ENCODE measurements at places on chromosomes 3 and 15.

DNA sequence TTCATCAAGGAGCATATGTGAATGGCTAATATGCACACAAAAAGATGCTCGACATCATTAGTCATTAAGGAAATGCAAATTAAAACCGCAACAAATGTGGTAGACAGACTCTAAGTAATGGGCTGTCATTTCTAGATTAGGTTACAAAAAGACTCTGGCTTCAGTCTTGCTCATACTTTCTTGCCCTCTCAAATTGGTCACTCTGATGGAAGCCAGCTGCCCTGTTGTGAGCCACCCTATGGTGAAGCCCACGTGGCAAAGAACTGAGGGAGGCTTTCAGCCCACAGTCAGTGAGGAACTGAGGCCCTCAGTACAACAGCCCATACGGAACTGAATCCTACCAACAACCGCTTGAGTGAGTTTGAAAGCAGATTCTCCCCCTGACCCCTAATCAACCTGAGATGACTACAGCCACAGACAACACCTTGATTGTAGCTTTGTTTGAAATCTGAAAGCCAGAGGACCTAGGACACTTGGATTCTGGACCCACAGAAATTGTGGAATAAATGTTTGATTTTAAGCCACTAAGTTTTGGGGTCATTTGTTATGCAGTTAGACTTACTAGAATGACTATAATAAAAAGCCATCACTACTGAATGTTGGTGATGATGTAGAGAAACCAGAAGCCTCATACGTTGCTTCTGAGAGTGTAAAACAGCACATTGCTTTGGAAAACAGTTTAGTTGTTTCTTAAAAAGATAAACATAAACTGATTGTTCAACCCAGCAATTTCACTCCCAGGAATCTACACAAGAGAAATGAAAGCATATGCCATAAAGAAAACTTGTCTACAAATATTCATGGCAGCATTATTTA is 45.7 kb downstream of the EHHADH start:
- no peak for DNase-seq

DNA sequence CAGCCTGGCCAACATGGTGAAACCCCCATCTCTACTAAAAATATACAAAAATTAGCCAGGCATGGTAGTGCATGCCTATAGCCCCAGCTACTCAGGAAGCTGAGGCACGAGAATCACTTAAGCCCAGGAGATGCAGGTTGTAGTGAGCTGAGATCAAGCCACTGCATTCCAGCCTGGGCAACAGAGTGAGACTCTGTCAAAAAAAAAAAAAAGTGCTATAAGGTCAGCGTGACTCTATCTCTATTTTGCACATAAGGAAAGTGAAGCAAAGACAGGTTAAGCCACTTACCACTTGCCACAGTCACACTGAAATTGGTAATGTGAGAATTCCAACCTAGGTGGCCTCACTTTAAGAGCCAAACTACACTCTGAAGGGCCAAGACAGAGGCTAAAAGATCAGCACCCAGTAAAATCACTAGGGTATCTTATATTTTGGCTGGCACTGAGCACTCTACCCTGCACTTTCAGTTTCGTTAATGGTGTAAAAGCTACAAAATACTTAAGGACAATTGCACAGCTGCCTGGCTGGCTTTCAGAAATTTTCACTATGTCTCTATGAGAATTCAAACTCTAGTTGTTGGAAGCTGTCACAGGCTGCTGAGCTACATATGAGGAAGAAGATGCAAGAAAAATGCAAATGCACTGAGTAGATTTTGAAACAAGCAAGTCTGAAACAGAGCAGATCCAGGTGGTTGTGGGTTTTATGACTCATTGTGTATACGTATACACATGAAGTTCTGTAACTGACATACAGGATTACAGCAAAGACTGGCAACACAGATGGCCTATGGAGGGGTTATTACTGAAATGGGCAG is 32.7 kb downstream of the TRANK1 start:
- DNase-seq = peak; percentile 81

- no peak for DNase-seq
These were observed 2.3 kb upstream of the TNFAIP8L3 start for GRCh38 chr15:51096976-51097375.

GRCh38 chr15:86611417-86612040 is 531.9 kb downstream of the AGBL1 start:
- DNase-seq = no peak

DNA sequence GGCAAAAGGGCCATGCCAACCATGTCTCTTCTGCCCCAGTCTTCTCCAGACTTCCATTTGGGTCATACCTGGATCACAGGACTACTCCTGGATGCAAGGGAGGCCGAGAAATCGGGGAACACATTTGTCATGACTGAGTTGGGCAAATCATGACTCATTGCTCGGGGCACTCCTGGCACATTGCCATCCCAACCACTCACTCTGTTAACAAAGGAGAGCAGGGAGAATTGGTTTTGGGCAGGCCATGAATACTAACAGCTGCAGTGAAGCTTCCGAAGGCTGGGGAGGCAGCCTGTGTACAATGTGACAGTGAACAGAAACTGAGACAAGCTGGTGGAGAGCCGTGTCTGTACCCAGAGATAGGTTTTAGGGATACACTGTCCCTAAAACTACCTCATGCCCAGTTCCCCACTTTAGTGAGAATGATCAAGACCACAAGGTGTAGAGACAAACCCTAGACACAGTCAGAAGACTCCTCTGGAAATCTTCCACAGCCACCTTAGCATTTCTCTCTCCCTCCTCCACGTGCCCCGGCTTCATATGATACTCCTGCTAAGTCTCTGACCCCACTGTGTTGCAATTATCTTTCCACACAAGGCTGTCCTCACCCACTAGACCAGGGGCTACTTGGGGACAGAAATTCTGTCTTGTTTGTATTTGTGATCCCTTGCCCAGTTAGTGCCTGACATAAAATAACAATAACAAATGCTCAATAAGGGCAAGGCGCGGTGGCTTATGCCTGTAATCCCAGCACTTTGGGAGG is 10.5 kb upstream of the BUB1B start:
- no peak for DNase-seq

Measured in AG04450 (cell line).